ENCODE measurements at places on chromosomes 2 and 18.

DNA sequence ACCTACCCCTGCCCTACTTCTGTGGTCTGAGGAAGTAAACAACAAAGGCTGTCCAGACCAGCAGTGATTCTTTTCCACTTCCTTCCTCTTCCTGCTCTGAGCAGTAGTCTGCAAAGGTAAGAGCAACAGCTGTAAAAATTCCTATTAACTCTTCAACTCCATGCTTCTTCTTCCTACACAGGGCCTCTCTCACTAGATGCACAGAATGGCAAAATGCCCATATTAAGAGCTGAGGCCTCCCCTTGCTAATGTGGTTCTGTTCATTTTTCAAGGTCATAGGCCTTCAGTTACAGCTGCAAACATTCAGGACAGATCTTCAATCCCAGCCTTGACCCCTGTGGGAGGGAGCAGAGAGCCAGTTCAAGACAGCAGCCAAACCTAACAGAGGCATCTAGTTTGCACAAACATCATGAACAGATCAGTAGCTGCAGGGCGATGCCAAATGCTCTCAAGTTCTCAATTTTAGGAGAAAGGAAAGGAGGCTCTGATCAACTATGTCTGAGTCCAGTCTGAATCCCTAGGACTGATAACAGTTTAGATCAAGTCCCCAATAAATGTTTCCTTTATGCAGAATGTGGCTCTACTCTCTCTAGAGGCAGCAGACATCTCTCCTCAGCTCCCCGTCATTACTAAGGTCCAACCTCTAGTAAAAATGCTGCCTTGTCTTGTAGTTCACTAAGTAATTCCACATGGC is 20.9 kb downstream of the SLC40A1 start:
- no peak for DNase-seq

GRCh38 chr2:180819106-180819505 is 161.3 kb upstream of the UBE2E3 start:
- no peak for DNase-seq

- DNase-seq = no peak
Observed at GRCh38 chr2:237016121-237016915, 69.4 kb upstream of the COPS8 start.

GRCh38 chr2:109383505-109384307 is 230.1 kb downstream of the SEPTIN10 start:
- DNase-seq = no peak

DNA sequence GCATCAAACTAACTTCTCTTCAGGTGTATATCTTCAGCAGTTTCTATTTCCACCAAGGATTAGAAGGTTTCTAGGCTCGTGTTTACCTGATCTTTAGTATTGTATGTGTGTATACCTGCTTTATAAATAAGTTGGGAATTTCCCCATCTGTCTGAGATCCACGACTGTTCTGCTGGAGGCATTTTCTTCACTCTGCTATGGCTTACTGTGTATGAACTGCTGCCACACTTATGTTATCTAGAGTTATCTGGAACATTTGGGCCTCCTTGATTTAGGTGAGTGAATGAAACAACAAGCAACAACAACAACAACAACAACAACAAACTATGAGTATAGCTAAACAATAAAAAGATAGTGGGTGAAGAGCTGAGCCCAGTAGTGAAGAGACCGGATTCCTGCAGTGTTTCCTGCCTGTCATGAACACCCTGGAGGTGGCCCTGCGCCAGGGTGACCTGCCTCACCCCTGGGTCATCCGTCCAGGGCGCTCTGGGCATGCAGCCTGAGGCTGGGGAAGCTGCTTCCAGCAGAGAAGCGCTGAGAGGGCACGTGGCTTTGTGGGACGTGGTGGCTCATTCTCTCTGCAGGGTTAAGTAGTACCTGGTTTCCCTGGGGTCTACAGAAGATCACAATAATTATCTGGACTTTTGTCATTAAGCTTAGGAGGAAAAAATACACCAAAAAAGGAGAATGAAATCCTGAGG is 56.1 kb upstream of the GATA6 start:
- DNase-seq = no peak

GRCh38 chr2:241103176-241103595 is 1.1 kb upstream of the MTERF4 start:
- DNase-seq = no peak

GRCh38 chr18:62710417-62710816 is 4.9 kb upstream of the PHLPP1 start:
- no peak for DNase-seq

DNA sequence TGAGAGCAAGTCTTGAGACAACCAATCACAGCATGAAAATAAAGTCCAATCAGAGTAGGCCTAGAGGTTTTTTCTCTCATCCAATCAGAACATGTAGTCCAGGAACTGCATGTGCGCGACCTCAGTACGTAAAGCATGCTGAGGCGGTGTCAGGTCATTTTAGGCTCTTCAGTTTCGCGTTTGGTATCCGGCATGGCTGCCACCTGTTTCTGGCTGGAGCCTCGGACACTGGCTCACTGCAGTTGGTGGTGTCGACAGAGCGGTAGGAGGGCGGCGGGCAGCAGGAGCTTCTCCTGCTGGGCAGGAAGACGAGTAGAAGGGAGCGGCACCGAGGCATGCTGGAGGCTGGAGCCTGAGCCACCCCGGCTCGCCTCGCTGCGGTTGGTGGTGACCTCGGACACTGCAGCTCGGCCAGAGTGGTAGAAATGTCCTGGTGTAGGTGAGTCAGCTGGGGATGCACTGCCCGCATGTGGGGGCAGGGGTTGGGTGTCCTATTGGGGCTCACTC is 15.8 kb downstream of the CCDC74A start:
- DNase-seq = no peak

GRCh38 chr2:100909534-100910081 is 89.7 kb downstream of the NPAS2 start:
- DNase-seq = no peak

- no peak for DNase-seq
Observed at GRCh38 chr2:232534940-232535651, 4.4 kb upstream of the CHRNG start.

DNA sequence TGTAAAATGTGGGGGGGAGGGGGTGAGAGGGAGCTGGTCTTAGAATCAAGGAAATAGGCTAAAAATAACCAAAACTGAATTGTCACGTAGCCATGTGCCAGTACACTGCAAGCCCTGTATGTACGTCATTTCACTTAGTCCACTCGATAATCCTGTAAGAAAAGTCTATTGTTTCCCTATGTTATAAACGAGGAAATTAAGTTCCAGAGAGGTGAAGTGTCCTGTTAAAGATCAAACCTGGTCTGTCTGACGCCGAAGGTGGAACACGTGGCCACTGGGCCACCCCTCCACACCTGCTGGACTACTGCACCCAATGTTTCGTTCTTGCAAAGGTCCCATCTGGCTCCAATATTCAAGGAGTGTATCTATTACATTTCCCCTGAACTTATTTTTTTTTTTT is 29.6 kb downstream of the TFCP2L1 start:
- DNase-seq = no peak

- DNase-seq = peak; percentile 28
Observed at GRCh38 chr2:230203110-230203676, 16.6 kb downstream of the SP110 start.

DNA sequence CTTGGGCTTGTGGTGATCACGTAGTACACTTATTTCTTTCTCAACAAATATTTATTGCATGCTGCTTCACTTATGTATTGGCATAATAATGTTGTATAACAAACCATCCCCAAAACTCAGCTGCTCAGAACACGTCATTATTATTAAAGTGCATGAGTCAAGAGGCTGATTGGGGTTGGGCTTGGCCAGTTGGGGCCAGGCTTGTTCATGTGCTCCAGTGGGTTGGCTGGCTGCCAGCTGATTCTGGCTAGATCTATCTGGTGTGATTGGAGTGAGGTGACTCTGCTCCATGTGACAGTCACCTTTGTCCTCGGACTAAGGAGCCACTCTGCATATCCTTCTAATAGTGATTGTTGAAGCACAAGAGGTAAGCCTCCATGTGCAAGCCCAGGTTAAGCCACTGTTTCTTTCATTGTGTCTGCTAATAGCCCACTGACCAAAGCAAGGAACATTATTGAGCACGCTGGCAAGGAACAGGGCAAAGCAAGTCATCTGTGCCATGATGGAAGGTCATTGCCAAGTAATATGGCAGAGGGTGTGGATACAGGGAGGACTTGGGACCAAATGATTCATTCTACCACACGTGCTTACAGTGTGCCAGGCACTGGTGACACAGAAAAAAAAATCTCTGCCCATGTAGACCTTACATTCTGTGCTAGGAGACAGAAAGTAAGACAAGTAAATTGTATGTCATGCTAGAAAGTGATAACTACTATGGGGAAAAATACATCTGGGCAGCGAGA is 63.3 kb upstream of the TMEM182 start:
- no peak for DNase-seq

DNA sequence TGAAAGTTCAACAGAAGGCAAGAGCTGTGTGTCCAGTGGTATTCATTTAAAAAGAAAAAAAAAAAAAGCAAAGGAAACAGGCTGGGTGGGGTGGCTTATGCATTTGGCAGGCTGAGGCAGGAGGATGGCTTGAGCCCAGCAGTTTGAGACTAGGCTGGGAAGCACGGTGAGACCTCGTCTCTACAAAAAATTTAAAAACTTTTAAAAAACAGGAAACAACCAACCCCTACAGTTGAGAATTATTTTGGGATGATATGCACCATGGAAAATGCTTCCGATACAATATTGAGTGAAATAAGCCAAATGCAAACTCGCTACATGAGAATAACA is 31.2 kb downstream of the PTPN18 start:
- no peak for DNase-seq

DNA sequence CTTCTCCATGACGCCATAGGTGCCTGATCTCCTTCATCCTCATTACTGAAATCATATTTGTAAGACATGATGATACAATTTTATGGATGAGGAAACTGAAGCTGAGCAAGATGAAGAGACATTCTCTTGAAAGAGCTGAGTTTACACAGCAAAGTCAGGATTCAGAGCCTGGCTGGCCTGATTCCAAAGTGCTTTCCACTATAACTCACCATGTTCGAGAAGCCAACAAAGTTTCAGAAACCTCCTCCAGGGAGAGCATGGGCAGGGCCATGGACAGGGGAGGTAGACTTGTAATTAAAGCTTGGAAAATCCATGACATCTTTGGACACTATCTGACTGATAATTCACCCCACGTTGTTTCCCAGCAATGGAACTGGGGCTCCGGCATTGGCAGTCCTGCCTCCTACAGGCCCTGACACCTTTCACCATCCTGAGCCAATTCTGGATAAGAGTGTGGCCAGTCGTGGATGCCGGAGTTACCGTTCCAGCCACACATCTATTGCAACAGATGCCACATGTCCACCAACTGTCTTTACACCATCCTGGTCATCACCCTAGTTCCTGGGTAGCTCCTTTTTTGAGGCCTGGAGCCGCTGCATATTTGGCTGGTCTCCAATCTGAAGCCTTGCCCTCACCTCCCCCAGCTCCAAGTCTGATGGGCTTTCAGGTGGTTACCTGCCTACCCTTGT is 85.0 kb upstream of the PPP1CB start:
- no peak for DNase-seq

DNA sequence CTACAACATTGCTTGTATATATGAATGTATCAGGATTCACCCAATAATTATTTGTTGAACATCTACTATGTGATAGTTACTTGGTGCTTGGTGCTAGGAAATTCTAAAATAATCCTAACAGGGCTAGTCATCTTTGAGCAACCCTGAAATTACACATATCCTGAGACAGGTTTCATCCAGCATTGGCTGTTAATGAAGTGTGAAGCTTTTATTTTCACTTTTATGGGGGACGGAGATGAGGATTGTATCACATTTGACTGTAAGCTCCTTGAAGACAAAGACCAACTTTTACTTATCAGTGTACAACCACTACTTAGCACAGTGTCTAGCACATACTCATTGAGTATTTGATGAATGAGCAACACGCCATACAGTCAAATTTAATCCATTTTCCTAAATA is 6.8 kb upstream of the GALM start:
- DNase-seq = no peak

- DNase-seq = peak; percentile 54
Observed at GRCh38 chr2:98569197-98569793, 39.0 kb downstream of the COA5 start.

DNA sequence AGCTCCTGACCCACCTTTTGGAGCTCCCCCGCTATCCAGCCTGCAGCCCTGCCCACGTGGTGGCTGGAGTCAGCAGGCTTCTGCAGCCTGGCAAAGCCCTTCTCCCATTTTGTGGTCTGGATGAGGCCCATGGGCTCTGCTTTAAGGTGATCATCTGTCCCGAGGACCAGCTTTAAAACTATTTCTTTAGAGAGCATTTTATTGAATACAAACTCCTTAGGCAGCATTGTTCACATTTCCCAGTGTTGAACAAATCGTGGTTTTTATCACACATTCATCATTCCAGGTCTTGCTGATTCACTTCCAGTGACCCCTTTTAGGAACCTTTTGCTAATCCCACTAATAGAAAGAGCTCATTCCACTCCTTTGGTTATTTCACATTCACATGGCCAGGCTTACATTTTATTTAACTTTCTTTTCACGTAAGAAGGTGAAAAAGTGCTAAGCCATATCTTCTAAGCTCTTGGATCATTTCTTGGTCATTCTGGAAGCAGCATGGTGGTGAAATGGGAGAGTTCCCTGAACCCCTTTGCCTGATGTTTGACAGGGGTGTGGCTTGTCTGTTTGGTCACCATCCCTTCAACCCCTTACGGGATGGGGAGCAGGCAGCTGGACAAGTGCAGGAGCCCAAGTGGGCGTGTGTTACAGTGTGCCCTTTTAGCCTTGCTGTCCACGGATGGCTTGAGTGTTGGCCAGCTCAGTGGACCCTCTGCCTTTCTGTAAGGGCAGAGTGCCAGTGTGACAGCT is 80.4 kb upstream of the RAPGEF4 start:
- no peak for DNase-seq

DNA sequence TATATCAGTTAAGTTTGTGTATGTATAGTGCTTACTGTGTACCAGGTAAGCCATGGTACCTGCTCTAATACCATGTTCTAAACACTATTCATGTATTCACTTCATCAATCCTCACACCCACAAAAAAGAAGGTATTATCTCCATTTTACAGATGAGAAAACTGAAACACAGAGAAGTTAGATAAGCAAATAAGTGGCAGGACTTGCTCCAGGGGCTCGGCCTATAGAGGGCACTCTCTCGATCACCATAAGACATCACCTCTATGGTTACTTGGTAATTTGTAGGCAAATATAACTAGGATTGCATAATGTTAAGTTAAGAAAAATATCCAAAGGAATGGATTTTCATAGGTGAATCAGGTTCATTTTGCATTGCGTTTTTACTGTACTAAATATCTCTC is 118.1 kb upstream of the FN1 start:
- DNase-seq = no peak

DNA sequence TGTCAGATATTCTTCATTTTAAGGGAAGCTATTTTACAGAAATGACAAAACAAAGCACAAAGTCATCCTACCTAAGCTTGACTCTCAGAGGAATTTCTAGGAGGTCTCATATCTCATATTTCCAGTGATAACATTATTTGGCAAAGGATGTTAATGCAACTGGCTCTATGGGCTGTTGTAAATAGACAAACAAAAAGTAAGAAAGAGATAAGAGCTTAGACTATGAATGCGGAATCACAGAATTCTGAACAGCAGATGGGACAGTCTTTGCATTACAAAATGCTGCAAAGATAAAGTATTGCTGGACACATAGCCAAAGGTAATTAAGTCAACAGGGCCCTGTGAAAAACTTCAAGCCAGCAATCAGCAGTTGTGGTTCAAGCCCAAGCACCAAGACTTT is 23.9 kb downstream of the PIAS2 start:
- no peak for DNase-seq

- no peak for DNase-seq
Observed at GRCh38 chr18:36047521-36047920, 19.8 kb downstream of the RPRD1A start.
